ENCODE measurements at places on chromosomes 3 and 15. TPM values are rescaled to one million over a fixed set of nuclear protein-coding genes. Genes with fewer than 3 reads are reported as not detected.

GRCh38 chr15:55868707-55869106, 124.7 kb downstream of the NEDD4 start:
- H3K27ac ChIP-seq, result no peak overlapping the region
- no peak overlapping the region for H3K4me3 ChIP-seq
- no peaks in the 10 kb centered on the region for H3K36me3 ChIP-seq
- no peak for DNase-seq
- no peaks in the 10 kb centered on the region for H3K4me1 ChIP-seq
- no peaks in the 10 kb centered on the region for H3K27me3 ChIP-seq

The SI gene
- total RNA-seq, result not detected

- H3K36me3 ChIP-seq, result no peaks in the 10 kb centered on the region
- no peaks in the 10 kb centered on the region for H3K4me1 ChIP-seq
- no peak overlapping the region for H3K4me3 ChIP-seq
Observed at GRCh38 chr15:87576486-87577176, 679.9 kb downstream of the NTRK3 start.

GRCh38 chr15:56587686-56588085, 122.7 kb upstream of the MNS1 start:
- no peak overlapping the region for H3K4me3 ChIP-seq
- peaks cover 3% of the 10 kb centered on the region for H3K36me3 ChIP-seq
- no peaks in the 10 kb centered on the region for H3K4me1 ChIP-seq

The SLCO3A1 gene
- 4.8 TPM for total RNA-seq

DNA sequence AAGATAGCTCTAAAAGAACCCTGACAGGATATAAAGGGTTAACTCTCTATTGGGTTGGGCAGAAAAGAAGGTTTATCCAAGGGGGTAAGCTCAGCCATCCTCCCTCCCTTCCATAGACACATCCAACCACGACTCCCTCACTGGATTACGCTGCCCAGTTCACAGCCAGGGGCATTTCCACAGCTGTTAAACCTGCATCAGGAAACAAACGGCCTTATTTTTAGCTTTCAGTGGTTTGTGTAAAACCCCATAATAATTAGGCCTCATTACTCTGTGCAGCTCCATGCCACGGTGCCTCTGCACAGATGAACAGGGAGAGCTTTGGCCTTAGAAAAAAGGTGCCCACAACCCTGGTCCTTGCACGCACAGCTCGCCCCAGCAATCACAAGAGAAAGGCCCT, 110.6 kb downstream of the GABRB3 start:
- no peak for DNase-seq
- no peaks in the 10 kb centered on the region for H3K36me3 ChIP-seq
- H3K4me1 ChIP-seq, result no peaks in the 10 kb centered on the region

The PDZRN3 gene
- not detected for total RNA-seq

DNA sequence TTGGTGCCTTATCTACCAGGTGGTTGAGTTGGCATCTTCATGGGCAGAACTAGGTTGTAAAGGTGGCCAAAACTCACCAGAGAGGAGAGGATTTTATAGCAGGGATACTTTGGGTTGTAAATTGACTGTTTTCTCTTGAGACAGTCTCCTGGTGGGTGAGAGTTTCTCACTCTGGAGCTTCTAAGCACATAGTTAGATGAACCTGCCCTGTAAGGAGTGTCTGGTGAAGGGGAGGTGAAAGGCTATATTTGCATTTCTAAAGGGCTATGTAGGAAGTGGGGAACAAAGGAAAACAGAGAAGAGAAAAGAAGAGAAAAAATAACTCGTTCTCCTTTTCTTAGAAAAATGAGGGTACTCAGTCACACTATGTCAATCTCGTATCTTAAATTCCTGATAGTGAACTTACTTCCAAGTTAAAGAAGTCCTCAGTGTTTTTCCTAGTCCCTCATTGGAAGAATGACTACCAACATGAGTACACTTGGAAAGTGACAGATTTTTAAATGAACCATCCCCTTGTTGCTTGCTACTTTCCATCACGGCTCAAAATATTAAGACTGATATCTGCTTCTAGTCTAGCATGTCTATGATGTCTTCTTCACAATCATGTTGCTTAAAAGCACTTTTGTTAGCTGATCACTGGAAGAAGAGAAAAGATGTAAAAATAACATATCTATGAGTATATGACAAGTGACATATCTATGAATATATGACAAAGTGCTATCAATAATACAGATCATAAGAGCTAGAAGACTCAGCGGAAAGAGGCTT, 113.8 kb upstream of the P2RY1 start:
- DNase-seq, result no peak
- no peak overlapping the region for H3K27ac ChIP-seq
- no peaks in the 10 kb centered on the region for H3K36me3 ChIP-seq
- H3K27me3 ChIP-seq, result peaks cover 12% of the 10 kb centered on the region
- H3K4me1 ChIP-seq, result peaks cover 3% of the 10 kb centered on the region

DNA sequence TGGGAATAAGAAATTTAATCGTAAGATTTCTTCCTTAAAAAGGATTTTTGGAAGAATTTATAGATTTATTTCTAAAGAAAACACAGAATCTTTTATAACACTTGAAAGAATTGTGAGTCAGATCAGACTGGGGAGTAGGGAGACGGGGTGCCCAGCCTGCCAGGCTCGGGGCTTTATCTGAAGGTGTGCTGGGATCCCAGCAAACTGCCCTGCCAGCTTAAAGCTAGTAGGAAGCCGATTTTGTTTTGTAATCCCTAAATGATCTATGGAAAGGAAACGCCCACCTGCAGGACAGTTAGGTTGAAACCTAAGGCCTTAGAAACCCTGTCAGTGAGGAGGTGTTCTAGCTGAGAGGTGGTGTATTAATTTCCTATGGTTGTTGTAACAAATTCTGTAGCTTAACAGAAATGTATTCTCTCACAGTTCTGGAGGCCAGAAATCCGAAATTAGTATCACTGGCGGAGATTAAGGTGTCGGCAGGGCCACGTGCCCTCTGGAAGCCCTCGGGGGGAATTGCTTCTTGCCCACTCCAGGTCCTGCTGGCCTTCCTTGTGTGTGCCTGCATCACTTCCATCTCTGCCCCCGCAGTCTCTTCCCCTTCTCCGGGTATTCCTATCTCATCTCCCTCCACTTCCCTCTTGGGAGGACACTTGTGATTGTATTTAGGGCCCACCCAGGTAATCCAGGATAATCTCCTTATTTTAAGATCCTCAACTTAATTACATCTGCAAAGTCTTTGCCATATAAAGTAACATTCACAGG, 19.3 kb upstream of the RAB6B start:
- DNase-seq, result no peak
- no peaks in the 10 kb centered on the region for H3K4me1 ChIP-seq
- H3K4me3 ChIP-seq, result no peak overlapping the region
- no peaks in the 10 kb centered on the region for H3K36me3 ChIP-seq

DNA sequence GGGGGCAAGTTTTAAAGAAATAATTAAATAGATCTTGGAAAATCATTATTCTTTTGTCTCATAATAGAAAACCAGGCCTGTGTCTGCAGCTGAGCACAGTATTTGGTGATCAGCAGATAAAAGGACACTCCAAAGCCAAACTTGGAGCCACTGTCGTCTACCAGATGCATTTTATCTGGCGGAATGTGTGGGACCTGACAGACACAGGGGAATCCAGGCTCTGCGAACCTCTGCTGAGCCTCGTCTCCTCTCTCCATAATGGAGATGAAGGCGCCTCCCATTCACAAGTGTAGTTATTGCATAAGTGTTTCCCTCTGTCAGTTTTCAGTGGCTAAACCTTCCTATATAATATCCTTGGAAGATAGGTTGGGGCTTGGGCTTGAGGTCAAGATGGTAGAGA, 42.1 kb downstream of the EEFSEC start:
- DNase-seq, result no peak
- H3K4me1 ChIP-seq, result peaks cover 7% of the 10 kb centered on the region
- no peaks in the 10 kb centered on the region for H3K27me3 ChIP-seq

The KLF15 gene
- total RNA-seq, result not detected

The CIDEC gene
- total RNA-seq, result not detected

DNA sequence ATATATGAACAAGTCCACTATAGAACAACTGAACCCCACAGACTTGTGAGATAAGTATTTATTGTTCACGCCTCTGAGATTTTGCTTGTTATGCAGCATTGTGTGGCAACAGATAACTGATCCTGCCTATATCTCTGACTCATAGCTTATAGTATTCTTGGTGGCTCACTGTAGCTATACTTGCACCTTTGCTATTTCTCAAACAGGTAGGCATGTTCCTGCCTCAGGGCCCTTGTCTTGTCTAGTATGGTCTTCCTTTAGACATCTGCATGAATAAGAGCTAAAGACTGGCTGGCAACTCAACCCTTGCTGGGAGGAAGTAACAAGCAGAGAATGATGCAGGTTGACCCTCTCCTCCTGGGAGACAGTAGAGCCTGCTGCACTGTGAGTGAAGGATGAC, 256.1 kb downstream of the CHST2 start:
- H3K36me3 ChIP-seq, result no peaks in the 10 kb centered on the region
- H3K4me3 ChIP-seq, result no peak overlapping the region
- no peak overlapping the region for H3K27ac ChIP-seq
- DNase-seq, result no peak

- no peaks in the 10 kb centered on the region for H3K4me1 ChIP-seq
- no peak overlapping the region for H3K4me3 ChIP-seq
- H3K27me3 ChIP-seq, result no peaks in the 10 kb centered on the region
- H3K27ac ChIP-seq, result no peak overlapping the region
Observed at GRCh38 chr3:72114773-72115172, 329.8 kb upstream of the PROK2 start.

The SLC51B gene
- total RNA-seq, result not detected

- H3K4me1 ChIP-seq, result no peaks in the 10 kb centered on the region
- H3K4me3 ChIP-seq, result no peak overlapping the region
- no peak overlapping the region for H3K27ac ChIP-seq
- no peaks in the 10 kb centered on the region for H3K36me3 ChIP-seq
- no peaks in the 10 kb centered on the region for H3K27me3 ChIP-seq
Observed at GRCh38 chr15:47041301-47041700, 676.0 kb upstream of the SEMA6D start.

The CCDC39 gene
- not detected for total RNA-seq

DNA sequence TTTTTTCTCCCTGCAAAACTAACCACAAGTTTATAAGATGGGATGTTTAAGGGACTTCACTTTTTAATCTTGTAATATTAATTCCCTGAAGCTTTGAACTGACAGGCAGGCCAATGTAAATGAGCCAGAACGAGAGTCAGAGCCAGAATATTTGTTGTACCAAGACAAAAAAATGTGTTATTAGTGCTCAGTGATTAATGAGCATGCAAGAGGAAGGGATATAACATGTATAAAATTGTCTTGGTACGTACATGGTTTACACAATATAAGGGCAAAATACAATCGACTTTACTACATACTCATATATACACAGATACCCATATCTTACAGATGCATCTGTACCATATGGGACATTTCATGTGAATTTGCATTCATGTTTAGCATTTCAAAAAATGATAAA, 331.2 kb downstream of the MECOM start:
- no peak overlapping the region for H3K4me3 ChIP-seq
- no peaks in the 10 kb centered on the region for H3K4me1 ChIP-seq
- no peaks in the 10 kb centered on the region for H3K36me3 ChIP-seq
- H3K27me3 ChIP-seq, result no peaks in the 10 kb centered on the region
- no peak for DNase-seq
- H3K27ac ChIP-seq, result no peak overlapping the region

GRCh38 chr3:7204848-7205156, 343.9 kb downstream of the GRM7 start:
- H3K27ac ChIP-seq, result no peak overlapping the region
- DNase-seq, result no peak
- H3K27me3 ChIP-seq, result no peaks in the 10 kb centered on the region
- no peaks in the 10 kb centered on the region for H3K36me3 ChIP-seq
- no peaks in the 10 kb centered on the region for H3K4me1 ChIP-seq

GRCh38 chr15:29062179-29062591, 176.4 kb downstream of the APBA2 start:
- H3K4me1 ChIP-seq, result peaks cover 61% of the 10 kb centered on the region
- no peaks in the 10 kb centered on the region for H3K27me3 ChIP-seq
- H3K4me3 ChIP-seq, result no peak overlapping the region
- no peak for DNase-seq
- H3K27ac ChIP-seq, result no peak overlapping the region

The HCN4 gene
- not detected for total RNA-seq

The SLC28A1 gene
- not detected for total RNA-seq

GRCh38 chr15:43204016-43204901, 16.6 kb downstream of the EPB42 start:
- no peak overlapping the region for H3K4me3 ChIP-seq
- H3K36me3 ChIP-seq, result peaks cover 1% of the 10 kb centered on the region
- H3K4me1 ChIP-seq, result peaks cover 8% of the 10 kb centered on the region
- DNase-seq, result peak; percentile 83
- no peak overlapping the region for H3K27ac ChIP-seq

DNA sequence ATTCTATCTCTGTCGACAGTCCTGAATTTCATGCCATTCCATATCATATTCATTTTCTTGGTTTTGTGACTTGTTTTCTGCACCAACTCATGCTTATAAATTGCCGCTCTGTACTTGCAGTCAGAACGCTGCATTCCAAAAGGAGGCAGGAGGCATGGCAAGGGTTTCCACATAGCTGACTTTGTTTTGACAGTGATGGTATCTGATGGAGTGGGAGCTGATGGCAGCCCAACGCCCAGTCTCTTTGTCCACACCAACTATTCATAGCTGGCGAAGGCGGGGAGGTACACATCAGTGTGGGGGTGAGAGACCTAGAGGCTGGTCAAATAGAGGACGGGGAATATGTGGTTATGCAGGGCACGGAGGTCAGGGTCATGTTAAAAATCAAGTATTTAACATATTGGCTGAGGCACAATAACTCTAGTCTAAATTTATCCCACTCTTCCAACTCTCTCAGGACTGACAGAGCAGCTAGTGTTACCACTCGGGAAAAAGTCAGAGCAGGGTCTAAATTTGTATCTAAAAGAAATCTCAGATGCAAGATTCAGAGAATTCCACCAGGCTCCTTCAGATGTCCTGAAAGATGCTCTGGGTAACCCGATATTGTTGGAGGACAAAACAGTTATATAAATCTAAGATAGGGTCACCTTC, 67.8 kb upstream of the ATP13A3 start:
- H3K27me3 ChIP-seq, result no peaks in the 10 kb centered on the region
- H3K27ac ChIP-seq, result no peak overlapping the region
- DNase-seq, result no peak
- H3K36me3 ChIP-seq, result no peaks in the 10 kb centered on the region

DNA sequence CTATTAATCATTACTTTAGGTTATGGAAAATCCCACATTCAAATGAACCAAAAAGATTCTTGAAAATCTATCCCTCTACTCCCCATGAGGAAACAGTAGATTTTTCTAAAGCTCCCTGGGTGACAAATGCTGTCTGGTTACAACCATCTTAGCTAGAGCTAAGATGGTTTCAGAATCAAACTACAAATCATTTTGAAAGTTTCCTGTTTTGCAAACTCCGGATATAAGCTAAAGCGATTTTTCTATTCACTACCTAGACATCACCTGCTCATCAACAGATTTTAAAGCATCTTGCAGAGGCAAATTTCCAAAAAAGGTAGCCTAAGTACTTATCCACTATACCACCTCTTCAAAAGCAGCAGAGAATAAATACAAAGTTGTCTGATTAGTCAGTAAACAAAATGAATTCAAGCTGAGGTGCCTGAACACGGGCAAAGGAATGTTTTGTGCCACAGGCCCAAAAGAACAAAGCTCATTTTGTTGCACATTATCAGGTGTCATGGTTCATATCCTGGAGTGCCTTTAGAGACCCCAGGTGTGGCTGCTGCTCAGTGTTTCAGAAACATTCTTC, 204.9 kb downstream of the TNIK start:
- peak overlapping the region; percentile 36 for H3K4me3 ChIP-seq
- no peak for DNase-seq
- no peaks in the 10 kb centered on the region for H3K27me3 ChIP-seq
- peak overlapping the region; percentile 91 for H3K27ac ChIP-seq

- H3K4me3 ChIP-seq, result no peak overlapping the region
- no peak for DNase-seq
- no peak overlapping the region for H3K27ac ChIP-seq
- no peaks in the 10 kb centered on the region for H3K4me1 ChIP-seq
- H3K36me3 ChIP-seq, result no peaks in the 10 kb centered on the region
Observed at GRCh38 chr3:68274286-68274685, 619.9 kb upstream of the SUCLG2 start.

The ADAMTSL3 gene
- total RNA-seq, result not detected

Measured in activated CD8-positive, alpha-beta T cell treated with anti-CD3 and anti-CD28 coated beads for 36 hours (primary cell).